ENCODE measurements at places on chromosomes 2 and 18.
A peak's percentile ranks its signal among the peaks of the same experiment; 100 is the strongest.

GRCh38 chr2:190318931-190319554, 583 bp downstream of the HIBCH start:
- DNase-seq = no peak

DNA sequence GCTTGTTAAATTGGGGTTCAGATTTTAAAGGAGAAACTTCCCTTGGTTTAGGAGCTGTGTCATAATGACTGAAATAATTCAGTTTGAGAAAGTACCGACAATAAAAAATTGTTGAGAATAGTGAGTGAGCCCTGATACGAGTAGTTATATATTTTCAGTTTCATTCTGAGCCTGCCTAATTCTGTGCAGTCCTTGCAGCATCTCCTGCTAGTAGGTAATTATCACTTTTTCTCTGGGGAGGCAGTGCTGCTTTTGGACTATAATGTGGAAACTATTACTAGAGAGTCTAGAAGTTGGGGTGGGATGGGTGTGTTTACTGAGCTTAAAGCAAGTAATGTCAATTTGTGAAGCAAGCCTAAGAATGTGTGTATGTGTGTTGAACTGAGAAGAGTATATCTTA, 21.7 kb downstream of the ZNF638 start:
- DNase-seq = no peak

DNA sequence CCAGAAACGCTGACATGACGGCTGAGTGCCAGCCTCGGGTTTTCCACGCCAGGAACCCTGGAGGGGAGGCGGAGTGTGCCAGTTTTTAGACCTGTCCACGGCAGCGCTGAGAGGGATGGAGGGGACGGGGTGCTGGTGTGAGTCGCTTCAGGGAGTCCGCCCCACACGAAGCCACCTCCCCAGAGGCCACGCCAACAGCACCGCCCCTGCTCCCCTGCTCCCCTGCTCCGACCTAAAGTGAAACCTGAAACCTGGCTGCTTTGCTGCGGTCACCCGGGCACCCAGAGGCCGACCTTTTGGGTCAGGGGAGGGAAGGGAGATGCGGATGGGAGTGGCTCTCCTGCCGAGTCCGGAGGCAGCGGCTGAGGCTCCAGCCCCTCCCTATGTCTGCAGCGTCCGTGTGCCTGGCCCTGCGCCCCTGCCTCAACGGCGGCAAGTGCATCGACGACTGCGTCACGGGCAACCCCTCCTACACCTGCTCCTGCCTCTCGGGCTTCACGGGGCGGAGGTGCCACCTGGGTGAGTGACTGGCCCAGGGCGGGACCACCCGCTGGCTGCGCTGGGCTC, 38.1 kb downstream of the SNED1 start:
- no peak for DNase-seq

GRCh38 chr2:40036241-40036640, 257.2 kb upstream of the THUMPD2 start:
- no peak for DNase-seq

- DNase-seq = no peak
Observed at GRCh38 chr18:43155842-43156241, 40.4 kb upstream of the RIT2 start.

DNA sequence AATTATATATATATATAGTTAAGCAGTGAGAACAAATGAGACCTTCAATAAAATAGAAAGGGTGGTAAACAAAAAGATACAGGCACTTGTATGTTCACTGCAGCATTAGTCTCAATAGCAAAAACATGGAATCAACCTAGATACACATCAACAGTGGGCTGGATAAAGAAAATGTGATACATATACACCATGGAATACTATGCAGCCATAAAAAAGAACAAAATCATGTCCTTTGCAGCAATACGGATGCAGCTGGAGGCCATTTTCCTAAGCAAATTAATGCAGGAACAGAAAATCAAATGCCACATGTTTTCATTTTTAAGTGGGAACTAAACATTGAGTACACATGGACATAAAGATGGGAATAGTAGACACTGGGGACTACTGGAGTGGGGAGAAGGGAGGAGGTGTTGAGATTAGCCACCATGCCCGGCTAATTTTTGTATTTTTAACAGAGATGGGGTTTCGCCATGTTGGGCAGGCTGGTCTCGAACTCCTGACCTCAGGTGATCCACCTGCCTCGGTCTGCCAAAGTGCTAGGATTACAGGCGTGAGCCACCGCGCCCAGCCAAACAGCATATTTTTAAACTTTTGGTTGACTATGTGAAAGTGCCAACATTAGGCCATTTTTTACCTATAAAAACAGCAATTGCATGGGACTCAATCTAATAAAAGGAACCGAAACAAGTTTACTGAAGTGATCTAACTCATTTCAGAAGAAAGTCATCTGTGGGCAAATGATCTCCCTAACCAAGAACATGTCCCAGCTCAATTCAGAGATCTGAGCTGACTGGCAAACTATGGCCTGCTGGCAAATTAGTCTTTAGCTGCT, 23.7 kb downstream of the ICA1L start:
- no peak for DNase-seq

DNA sequence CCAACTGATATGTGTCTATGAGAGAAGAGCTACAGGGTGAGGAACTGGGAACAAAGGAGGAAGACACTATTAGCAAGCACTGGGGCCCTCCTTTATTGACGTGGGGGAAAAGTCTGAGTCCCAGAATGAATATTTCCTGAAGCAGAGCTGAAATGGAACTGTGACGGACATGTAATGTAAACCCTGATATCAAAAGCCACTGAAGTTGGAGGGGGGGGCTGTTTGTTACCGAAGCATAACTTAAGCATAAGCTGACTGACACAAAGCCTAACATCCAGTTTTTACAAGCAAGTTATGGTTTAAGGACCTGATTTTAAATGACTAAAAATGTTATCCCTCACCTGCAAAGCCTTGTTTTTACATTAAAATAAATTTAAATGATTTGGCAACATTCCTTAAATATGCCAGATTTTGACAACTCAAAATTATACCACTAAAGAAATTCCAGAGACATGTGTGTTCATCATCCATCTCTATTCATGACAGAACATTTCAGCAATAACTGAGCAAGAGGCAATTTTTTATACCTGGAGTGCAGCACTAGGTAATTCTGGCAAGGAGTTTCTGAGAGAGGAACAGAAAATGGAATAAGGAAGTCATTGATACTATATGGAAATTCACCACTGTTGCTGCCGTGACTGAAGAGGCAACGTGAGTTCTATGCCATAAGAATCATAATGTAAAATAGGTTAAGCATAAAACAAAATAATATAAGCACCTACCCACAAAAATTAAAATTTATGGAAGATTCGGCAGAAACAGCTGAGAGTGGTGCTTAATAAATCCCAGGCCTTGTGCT, 186.0 kb downstream of the AFF3 start:
- no peak for DNase-seq

DNA sequence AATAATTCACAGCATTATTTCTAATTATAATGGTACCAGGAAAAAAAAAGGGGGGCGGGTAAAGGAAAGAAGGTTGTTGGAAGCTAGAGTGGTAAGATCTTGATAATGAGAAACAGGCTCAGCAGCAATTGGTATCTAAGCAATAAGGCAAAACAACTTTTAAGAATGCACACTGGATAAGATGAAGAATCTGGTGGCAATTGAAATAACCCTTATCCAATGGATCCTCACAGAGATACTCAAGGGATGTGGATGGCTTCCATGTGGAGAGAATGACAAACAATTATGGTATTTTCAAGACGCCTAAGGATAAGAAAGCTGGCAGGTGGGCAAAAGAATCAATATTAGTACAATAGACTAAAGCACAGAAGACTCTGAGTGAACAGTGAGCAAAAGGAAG, 153.6 kb downstream of the UPP2 start:
- no peak for DNase-seq

DNA sequence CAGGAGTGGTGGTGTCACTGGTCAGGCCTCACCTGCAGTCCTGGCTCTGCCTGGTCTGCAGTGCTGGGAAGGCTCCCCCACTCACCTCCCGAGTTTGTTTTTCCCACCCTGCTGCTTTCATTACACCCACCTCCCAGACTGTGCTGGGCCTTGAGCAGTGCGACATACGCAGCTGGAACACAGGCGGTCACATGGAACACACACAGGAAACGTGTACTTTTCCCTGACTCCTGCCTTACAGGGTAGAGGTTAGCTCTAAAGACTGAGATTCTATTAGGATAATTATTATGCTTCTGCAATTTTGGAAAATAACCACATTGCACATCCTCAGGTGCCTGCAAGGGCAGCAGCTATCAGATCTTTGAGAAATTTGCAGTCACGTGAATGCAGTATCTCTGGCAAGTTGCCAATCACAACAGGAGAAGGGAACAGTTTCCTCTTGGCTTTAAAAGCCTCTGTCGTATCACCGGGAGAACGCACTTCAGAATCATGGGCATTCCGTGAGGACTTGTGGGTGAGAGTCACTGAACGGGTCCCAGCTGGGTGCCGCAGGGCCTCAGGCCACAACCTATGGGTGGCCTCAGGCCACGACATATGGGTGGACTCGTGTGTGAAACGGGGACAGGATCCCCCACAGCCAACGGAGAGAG, 136.5 kb downstream of the ZNF236 start:
- no peak for DNase-seq

- DNase-seq = no peak
Observed at GRCh38 chr2:238820916-238821315, 27.0 kb upstream of the TWIST2 start.

DNA sequence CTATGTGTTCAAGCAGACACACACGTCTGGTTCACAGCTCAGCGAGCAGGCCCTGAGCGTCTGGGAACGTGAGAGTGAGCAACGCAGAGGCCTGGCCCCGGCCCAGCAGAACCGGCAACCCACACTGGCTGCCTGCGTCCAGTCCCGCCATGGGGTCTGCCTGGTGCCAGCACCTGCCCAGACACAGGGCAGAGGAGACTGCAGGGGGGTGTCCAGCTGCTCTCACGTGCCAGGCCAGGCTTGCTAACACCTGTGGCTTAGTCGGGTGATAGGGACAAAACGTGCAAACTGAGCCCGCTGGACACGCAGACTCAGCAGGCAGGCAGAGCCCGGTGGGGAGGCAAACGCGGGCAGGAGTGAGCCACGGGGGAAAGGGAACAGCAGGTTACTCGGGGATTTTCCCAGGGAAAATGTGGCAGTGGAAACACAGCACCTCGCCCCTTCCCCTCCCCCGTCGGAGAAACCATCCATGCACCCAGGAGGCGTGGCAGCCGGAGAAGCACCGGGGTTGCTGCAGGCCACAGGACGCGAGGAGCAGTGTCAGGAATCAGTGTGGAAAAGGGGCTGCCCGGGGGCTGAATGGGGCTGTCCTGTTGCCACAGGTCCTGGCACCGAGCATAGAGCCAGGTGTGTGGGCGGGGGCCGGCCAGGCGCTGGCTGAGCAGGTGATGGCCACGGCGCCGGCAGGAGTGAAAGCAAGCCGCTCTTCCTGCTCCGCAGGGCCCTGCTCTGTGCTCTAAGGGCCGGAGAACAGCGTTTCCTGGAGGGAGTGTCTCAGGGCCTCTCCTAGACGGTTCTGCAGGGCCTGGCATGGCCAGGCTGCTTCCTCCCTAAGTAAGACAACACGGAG, 154.7 kb downstream of the HDAC4 start:
- DNase-seq = no peak

DNA sequence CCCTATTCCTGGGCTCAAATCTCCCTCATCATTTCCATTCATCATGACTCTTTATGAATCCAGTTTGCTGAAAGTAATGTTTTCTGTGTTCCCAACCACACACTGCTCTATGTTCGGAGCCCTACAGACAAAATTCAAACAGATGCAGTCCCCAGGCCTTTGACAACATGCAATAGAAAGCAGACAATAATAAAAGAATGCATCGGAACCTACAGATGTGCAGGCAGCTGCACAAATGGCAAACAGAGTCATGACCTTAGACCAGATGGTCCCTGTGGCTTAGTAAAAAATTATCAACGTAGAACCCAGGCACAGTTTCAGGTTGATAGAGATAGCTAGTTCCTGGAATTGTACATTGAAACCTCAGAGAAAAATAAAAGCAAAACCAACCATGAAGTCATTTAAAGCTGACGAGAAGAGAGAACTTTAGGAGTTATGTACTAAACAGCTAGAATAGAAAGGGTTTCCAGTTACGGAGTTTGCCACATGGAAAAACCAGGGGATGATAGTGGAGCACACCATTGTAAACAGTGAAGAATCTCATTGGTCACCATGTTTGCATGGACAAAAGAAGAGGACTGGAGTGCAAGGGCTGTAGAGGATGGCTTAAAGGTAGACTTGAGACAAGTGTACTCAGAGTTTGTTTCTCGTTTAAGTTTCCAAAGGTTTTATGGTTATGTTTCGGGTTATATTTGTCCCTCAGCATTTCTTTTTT, 23.2 kb upstream of the ACVR1 start:
- no peak for DNase-seq

- DNase-seq = peak; percentile 40
Observed at GRCh38 chr18:3321133-3321812, 59.3 kb downstream of the MYL12B start.

DNA sequence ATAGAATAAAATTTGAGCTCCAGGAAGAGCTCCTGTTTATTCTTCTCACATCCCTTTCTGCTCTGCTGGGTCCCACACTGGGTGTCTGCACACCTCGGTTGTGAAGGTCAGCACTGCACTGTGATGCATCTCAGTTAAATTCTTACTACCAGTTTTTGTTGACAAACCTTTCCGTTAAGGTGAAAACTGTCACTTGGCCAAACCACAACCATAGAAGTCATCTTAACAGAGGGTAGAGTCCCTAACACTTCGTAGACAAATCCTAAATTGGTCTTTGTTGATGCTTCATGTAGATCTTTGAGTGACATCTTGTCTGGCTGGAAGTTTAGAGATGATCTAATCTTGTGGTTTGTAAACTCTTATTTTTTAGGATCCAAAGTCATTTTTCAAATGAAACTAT, 167.4 kb upstream of the MAP3K20 start:
- DNase-seq = no peak

DNA sequence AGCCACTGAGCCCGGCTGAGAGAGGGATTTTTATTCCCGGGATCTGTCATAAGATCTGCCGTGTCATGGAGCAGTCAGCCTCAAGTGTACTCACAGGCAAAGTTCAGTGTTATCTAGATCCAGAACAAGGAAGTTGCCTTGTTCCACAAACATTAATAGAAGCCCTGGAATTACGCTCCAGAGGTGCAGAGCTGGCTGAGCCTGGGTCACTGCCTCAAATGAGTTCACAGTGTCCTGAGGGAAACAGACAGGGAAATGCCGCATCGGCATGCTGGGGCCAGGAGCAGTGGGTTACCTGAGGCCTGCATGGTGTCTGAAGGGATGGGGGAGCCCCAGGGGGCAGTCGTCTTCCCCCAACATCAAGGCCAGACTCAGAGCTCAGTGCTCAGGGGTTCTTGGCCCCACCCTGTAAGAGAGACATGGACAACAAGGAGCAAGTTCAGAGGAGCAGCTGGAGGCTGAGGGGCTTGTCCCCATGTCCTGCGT, 42.7 kb upstream of the ODC1 start:
- DNase-seq = no peak

- no peak for DNase-seq
Observed at GRCh38 chr2:213022987-213023386, 128.4 kb downstream of the IKZF2 start.

DNA sequence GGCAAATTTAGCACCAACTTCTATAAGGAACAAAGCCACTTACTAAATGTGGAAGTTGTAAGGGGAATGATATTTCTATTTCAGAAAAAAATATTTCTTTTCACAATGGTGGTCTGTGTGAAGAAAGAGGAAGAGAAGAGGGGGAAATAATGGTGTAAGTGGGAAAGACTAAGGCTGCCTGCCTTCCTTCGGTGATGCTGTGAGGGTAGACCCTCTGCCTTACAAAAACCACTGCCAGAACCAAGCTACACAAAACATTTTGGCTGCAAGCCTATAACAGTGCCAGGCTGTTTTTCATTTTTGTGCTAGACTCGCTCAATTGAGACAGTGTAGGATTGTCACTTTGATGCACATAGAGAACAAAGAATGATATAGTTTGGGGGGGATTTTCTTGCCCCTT, 286.6 kb downstream of the ZEB2 start:
- DNase-seq = no peak

Data from T1000 (cell line).